ENCODE measurements at places on chromosomes 4 and X.

DNA sequence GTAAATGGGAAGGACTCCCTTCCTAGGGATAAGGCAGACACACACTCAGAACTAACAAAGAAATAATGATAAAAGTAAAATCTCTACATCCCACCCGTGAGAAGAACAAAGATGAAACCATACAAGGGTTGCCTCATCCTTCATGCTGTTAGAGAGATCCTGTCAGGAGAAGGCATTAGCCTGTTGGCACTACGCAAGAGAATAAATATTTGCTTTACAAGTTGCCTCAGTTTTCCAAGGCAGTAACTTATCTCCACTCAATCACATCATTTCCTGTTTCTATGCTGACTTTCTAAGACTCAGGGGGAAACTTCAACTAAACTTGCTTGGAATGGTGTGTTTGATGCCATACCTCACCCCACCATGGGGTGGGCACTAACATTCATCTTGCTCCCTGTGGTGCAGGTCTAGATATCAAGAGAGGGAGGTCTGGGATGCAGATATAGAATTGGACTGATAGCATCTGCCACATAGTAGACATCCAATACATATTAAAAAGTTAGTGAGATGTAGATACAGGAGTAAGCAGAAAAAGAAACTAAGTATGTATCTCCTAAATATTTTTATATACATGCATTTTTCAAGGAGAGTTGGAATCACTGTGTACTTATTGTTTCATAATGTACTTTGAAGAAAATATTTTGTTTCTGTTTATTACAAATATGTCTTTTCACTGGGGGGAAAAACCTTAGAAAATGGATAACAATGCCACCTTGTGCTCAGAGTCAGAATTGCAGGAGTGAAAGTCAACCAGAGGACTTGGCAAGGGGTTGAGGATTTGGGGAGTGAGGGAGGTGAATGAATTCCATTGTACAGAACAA lies 57.2 kb upstream of the BEX4 start:
- peak; percentile 3 for DNase-seq

- DNase-seq, result no peak
Measured at GRCh38 chr4:17786567-17786966, 5.1 kb upstream of the FAM184B start.

GRCh38 chrX:43716696-43717095 lies 60.6 kb downstream of the MAOA start:
- no peak for DNase-seq

DNA sequence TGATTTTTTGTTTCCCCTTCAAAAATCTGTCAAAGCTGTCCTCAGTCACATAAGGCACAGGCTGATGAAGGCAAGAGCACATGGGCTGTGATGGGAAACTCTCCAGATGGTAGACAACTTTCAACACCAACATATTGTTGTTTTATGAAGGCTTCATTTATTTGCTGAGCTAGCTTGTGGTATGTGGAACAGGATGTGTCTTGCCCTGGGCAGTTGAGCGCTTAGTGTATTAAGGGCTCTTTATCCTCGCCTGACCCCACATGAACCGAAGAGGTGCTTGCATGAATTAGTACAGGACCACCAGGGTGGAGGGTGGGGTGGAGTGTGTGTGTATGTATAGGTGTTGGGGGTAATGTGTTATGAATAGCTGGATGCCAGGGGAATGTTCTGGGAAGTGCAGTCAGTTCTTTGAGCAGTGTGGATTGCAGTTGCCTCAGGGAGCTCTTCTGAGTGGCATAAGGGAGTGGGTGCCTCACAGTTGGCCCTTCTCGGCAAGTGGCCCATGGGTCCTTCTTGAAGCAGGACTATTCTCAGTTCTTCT lies 103.1 kb downstream of the PHEX start:
- no peak for DNase-seq

GRCh38 chr4:19983072-19983471 lies 268.6 kb upstream of the SLIT2 start:
- peak; percentile 95 for DNase-seq

- DNase-seq, result no peak
Measured at GRCh38 chr4:106286611-106287010, 29.4 kb downstream of the TBCK start.

GRCh38 chr4:54371173-54371572 lies 142.1 kb downstream of the PDGFRA start:
- no peak for DNase-seq

DNA sequence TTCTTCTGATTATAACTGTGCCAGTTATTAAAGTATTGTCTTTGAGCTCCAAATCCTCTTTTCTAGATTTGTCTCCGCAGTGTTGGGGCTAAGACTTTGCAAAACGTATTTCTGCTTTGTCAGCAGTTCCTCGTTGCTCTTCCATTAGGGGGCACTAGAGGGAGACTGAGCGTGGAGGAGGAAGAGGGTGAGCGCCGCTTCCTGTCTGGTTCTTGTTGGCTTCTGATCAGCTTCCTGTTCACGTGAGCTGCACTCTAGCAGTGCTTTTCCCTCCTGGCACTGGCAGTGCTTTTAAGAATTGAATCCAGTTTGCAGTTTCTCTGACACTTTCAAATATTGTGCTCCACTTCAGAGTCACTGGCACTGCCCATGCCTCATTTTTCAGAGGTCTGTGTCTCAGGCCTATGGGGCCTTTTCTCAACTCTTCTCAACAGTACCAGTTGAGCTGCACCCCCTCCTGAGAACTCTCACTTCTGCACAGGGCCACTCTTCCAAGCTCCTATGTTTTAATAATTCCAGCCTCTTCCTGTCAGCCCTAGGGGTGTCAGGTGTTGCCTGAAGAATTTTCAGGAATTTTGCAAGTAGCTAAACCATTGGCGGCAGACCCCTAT lies 54.4 kb upstream of the LCORL start:
- no peak for DNase-seq

DNA sequence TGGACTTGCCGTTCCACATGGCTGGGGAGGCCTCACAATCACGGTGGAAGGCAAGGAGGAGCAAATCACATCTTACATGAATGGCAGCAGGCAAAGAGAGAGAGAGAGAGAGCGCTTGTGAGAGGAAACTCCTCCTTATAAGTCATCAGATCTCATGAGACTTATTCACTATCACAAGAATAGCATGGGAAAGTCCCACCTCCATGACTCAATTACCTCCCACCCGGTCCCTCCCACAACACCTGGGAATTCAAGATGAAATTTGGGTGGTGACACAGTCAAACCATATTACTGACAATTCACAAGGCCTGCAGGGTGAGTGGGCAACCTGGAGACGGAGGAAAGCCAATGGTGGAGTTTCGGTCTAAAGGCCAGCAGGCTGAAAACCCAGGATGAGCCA lies 394.3 kb upstream of the TRAM1L1 start:
- no peak for DNase-seq

- DNase-seq, result no peak
Measured at GRCh38 chrX:41164449-41164848, 79.2 kb downstream of the USP9X start.

- no peak for DNase-seq
Measured at GRCh38 chr4:11904846-11905739, 476.4 kb upstream of the HS3ST1 start.

DNA sequence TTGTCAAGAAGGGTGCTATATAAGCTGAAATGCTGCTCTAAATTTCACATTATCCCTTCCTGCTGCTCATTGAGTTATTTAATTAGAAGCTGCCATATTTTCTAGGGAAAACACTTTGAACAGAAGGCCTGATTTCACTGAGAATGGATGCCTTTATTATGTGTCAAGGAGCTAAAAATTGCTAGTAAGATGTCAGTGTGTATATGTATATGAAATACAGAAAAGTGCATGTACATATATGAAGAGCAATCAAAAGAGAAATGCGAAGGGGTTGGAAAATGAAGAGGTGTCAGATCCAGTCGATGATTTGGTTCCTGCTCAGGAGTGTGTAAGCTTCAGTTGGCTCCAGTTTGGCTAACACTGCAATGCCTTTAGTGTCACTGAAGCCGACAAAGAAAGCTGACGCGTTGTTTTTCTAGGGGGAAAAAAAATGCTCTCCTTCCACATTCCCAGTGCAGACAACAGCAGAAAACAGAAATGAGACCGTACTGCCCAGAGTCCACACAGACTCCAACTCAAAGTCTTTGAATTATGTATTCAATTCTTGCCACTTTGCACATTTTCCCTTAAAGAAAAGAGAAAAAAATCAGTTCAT lies 154.2 kb downstream of the NHS start:
- DNase-seq, result no peak

DNA sequence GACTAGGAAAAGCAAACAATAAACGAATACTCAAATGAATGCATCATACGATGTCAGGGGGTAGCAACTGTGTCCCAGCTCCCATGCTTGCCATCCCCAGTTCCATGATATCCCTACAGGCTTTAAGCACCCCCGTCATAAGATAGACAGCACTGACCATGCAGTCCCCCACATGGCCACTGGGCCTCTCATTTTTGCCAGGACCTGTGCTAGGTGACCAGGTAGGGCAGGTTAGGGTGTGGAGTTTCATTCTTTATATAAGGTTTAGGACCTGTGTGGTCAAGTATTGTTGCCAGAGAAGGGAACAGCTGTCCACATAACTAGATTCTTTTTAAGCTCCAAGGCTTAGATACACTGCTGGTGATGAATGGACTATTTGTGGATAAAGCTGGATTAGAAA lies 9.7 kb downstream of the PPEF2 start:
- no peak for DNase-seq

DNA sequence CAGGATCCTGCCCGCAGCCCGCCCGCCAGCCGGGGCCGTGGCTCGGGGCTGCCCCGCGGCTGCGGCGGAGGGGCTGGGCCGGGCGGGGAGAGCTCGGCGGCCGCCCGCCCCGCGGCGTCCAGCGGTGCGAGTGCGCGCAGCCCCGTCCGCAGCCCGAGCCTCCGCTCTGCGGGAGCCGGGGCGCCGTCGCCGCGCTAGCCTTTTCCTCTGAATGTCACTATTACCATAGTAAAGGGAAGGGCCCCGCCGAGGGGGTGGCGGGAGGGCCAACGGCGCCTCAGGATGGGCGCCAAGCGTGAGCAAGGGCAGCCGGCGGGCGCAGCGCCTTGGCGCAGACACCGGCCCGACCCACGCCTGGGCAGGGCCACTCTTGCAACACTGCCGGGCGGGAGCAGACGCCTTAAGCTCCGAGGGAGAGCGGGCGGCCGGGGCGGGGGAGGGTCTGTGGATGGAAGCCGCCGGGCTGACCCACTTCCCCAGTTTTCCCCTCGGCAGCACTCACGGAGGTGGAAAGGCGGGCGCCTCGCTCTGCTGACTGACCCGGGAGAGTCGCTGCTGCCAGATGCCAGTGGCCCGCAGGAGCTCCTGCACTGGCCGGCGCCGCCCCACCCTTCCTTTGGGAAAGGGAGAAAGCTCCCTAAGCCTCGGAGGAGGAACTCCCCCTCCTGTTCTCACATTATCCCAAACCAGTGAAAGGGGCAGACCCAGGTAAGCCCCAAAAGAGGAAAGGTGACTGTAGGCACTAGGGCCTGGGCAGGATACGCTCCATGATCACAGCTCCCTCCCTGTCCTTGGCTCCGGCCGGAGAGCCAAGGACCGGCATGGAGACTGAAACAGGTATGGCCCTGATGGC lies 329.4 kb downstream of the HNRNPD start:
- no peak for DNase-seq

DNA sequence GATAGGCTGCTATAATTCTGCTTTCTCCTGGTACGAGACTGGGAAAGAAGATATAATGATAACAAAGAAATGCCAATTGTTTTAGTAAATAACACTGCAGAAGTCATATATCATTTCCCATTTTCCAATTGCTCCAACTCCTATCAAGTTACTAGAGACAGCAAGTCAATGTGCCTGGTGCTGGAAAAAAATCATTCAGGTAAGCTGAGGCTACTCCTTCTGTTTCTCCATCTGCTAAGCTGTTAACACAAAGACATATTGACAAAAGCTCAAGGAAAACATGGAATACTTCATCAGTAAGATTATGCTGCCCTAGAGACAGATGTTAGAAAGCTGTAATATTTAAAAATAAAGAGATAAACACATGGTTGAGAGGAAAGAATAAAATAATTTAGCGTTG lies 10.0 kb downstream of the NAA11 start:
- DNase-seq, result no peak

DNA sequence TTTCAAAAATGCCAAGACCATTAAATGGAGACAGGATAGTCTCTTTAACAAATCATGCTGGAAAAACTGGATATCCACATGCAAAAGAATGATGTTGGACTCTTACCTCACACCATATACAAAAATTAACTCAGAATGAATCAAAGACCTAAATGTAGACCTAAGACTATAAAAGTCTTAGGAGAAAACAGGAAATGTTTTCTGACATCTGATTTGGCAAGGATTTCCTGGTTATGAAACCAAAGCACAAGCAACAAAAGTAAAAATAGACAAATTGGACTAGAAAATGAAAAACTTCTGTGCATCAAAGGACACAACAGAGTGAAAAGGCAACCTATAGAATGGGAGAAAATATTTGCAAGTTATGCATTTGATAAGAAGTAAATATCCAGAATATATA lies 37.6 kb downstream of the ARFIP1 start:
- DNase-seq, result no peak

DNA sequence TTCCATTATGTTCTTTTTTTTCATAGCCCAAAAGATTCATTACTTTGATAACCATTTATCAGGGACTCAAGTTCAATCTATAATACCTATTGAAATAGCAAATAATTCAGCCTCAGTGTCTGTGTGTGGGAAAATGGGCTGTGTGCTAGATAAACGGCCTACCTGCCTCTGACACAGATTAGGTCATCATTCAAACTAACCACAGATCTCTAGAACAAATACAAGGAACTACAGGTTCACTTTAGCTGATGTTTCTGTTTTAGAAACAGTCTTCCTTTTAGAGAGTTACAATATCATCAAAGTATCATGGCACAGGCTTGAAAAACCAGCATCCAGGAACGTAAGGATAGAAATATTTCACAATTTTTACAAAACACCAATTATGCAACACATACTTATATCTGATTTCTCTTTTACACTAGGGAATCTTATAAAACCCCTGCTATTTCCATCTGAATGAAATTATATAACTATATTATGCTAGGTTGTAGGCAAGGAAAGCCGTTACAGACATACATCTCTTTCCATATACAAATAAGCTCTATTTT lies 56.6 kb upstream of the MAB21L2 start:
- no peak for DNase-seq

- no peak for DNase-seq
Measured at GRCh38 chrX:147537172-147537571, 374.5 kb upstream of the FMR1 start.

- DNase-seq, result no peak
Measured at GRCh38 chr4:182206266-182206665, 36.9 kb upstream of the TENM3 start.

- no peak for DNase-seq
Measured at GRCh38 chr4:169080981-169081380, 70.9 kb upstream of the CBR4 start.

DNA sequence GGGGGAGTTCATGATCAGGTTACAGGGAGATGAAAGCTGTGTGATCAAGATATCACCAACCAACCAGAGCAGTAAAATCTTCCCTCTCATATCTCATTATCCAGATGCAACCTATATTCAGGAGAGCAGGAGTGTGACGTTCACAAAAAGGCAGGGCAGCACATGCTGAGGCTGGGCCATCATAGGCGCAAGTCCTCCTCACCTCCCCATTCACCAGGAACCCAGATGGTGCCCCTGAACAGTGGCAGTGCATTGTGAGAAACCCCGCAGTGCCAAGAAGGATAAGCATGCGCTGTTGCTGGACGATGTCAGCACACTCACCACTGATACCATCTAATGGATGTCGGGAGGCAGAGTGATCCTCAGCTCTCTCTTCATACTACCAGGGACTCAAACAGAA lies 170.9 kb downstream of the COL25A1 start:
- DNase-seq, result no peak

- DNase-seq, result no peak
Measured at GRCh38 chr4:156036496-156036895, 82.8 kb upstream of the CTSO start.

- no peak for DNase-seq
Measured at GRCh38 chr4:89922848-89923416, 28.3 kb downstream of the MMRN1 start.

GRCh38 chr4:183806341-183806740 lies 98.8 kb upstream of the STOX2 start:
- DNase-seq, result no peak
